ENCODE measurements at places on chromosomes 12 and 14. TPM values are rescaled to one million over a fixed set of nuclear protein-coding genes. Genes with fewer than 3 reads are reported as not detected.

Gene MGST1
- total RNA-seq, result 1,725 TPM

Gene FIGNL2
- 0.24 TPM for total RNA-seq

Gene ATP5F1B
- total RNA-seq, result 495 TPM

Gene ASB2
- 0.37 TPM for total RNA-seq

Gene PLA2G1B
- total RNA-seq, result not detected

Gene FAM216A
- 5.6 TPM for total RNA-seq

Gene PLXNC1
- total RNA-seq, result 5.6 TPM

Gene GLS2
- total RNA-seq, result not detected

Gene TAS2R46
- total RNA-seq, result 6.6 TPM

Gene SSTR1
- 1.4 TPM for total RNA-seq

Gene SOCS2
- total RNA-seq, result 109 TPM

Gene KCNC2
- not detected for total RNA-seq

Gene PKP2
- total RNA-seq, result 17.2 TPM

Gene EPYC
- total RNA-seq, result not detected

Gene NELL2
- 21.6 TPM for total RNA-seq

Gene TBC1D30
- 2.6 TPM for total RNA-seq

Gene ENTPD5
- 12.7 TPM for total RNA-seq

Gene ART4
- 4.6 TPM for total RNA-seq

Gene ABCC9
- 64.2 TPM for total RNA-seq

Gene NR2C1
- 67.1 TPM for total RNA-seq

Gene KLRF1
- total RNA-seq, result not detected

Gene PTPRO
- total RNA-seq, result 12.5 TPM

Gene TRIP11
- total RNA-seq, result 40.3 TPM

Gene MIP
- not detected for total RNA-seq

Gene RACGAP1
- 5.7 TPM for total RNA-seq

Gene ASIC1
- total RNA-seq, result 1.1 TPM

Gene BDKRB2
- total RNA-seq, result 10.6 TPM

Gene DDN
- total RNA-seq, result 0.65 TPM

Gene SLC5A8
- total RNA-seq, result 0.12 TPM

Gene SEC23A
- 89.9 TPM for total RNA-seq

Gene PNP
- 93.5 TPM for total RNA-seq

Gene EML1
- 42.3 TPM for total RNA-seq

Gene GLIPR1L1
- not detected for total RNA-seq

Gene CD69
- total RNA-seq, result 11.5 TPM

Gene RASAL1
- not detected for total RNA-seq

Gene RIMKLB
- 202 TPM for total RNA-seq

Gene TMED10
- total RNA-seq, result 310 TPM

Gene KRT82
- total RNA-seq, result not detected

Gene LRR1
- 5.8 TPM for total RNA-seq

Gene KERA
- not detected for total RNA-seq

Gene KRT79
- total RNA-seq, result 0.46 TPM

Gene CDH24
- 1.9 TPM for total RNA-seq

Gene TRIM9
- 1.1 TPM for total RNA-seq

Gene AQP2
- not detected for total RNA-seq

Gene RGS6
- total RNA-seq, result 6.6 TPM

Data from omental fat pad (tissue), 4 donors.